ENCODE measurements at places on chromosomes 2 and 18.

GRCh38 chr2:165044505-165045303 lies 89.4 kb upstream of the SLC38A11 start:
- DNase-seq = no peak

DNA sequence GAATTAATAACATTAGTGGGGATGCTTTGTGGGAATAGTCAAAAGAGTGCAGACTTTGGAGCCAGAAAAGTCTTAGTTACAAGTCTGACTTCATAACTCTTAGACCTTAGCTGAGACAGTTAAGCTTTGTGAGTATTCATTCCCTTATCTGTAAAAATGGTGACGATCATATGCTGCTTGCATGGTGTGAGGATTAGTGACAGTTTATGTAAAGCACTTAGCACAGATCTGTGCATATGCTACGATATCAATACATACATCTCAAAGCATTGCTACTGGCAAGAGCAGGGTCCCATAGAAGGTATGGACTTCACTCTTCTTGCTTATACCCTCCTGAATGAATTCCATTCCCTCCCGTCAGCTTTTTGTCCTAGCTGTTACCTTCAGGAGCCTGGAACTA lies 56.7 kb upstream of the LYPD6B start:
- DNase-seq = no peak

- DNase-seq = no peak
Measured at GRCh38 chr2:120415728-120416509, 70.0 kb downstream of the INHBB start.

GRCh38 chr18:45571714-45572113 lies 43.6 kb upstream of the SLC14A2 start:
- no peak for DNase-seq

DNA sequence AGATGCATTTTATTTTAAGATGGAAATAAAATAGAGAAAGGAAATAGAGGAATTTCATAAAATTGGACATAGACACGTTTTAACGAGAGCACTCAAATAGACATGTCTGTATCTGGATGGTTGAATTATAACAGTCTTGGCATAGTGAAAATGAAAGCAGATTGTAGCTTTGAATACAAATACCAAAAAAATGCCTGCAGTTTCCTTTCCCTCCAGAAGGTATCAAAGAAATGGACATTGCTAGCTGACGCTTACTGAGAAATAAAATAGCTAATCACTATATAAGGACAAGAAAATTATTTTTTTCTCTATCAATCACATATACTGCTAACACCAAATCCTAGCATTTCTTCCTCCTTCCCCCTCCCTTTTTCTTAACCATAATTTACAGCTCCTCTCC lies 11.4 kb upstream of the MAPRE2 start:
- DNase-seq = no peak

DNA sequence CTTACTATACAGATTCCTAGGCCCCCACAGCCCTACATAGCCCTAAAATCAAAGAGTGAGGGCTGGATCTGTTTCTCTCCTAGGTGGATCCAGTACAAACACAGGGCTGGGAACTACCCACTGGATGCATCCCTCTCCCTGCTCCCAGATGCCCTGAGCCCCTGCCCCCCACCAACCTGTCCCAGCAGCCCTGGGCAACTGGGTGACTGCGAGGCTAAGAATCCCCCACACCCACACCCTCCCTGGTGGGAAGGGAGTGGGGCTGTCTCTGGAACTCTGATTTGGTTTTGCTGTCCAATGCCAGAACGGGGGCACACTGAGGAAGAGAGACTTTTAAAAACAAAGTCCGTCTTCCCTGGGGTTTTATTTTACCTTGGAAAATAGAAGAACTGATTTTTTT lies 113.1 kb downstream of the SMAD7 start:
- no peak for DNase-seq

DNA sequence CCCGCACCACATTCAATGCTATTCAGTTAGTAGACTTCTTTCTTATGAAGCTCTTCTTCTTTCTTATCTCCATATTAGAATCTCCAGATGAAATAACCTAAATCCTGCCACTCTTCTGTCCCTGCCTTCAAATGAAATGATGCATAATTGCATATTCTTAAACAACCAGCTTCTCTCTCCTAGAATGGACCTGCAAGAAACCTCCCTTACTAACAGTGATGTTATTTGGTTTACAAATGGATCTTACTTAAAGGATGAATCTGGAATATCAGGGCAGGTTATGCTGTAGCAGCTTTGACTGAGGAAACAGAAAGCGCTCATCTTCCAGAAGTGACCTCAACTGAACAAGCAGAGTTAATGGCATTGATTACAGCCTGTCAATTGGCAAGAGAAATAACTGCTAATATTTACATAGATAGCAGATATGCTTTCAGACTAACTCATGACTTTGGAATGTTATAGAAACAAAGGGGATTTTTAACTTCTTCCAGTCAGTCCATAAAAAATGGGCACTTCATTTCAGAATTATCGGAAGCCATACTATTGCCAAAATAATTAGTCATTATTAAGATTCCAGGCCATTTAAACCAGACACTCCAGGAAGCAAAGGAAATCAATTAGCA lies 755.7 kb upstream of the HS6ST1 start:
- DNase-seq = no peak

DNA sequence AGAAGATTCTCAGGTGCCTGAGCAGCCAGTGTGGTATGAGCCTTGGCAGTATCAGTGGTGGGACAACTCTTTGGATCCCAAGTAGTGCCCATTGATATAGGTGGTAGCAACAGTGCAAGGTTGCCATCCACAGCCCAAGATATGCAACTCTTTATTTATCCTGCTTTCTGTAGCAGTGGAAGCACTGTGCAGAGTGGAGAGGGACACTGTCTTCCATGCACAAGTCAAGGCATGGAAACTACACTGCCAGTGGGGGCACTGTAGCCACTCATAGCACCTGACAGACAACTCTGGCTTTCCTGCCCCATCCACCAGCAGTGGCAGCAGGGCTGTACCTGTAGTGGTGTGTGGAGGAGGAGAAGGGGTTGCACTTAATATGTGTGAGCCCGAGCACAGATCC lies 409.6 kb upstream of the TMEFF2 start:
- no peak for DNase-seq

GRCh38 chr2:121409966-121410365 lies 120.7 kb upstream of the RNU4ATAC start:
- no peak for DNase-seq

DNA sequence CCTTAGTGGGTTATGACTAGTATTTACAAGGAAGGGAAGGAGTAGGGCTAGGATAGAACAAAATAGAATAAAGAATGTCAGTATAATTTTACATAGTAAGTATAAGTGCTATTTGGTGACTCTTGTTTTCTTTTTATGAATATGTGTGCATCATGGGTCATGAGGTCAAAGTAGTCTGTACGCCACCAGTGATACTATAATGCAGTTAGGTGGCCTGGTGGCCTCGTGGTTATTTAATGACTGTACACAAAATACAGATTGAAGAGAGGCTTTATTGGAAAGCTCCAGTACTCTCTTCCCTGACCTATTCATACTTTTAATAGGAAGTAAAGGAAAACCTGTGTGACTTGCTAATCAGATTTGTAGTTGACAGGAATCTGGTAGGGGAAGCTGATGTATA lies 27.3 kb downstream of the CAB39 start:
- no peak for DNase-seq

DNA sequence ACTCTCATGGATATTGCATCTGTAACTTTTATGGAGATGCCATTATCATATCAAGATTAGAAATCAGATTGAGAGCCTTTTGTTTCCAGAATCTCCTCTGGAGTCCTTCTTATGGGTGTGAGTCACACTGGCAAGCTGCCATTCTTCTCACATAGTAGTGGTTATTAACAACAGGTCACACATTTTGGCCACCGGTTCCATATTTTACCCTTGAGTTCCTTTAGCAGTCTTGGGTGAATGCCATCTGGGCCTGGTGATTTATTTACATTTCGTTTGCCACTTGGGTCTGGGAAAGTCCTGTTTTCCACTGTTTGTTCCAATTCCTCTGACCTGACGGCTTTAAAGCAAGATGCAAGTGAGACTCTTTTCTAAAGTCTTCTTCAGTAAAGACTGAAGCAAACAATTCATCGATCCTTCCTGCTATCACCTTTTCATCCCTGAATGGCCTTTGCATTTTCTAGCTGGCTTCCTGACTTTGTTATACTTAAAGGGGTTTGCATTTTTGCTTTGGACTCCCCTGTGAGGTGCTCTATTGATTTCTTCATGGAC lies 80.5 kb upstream of the CAVIN2 start:
- no peak for DNase-seq

DNA sequence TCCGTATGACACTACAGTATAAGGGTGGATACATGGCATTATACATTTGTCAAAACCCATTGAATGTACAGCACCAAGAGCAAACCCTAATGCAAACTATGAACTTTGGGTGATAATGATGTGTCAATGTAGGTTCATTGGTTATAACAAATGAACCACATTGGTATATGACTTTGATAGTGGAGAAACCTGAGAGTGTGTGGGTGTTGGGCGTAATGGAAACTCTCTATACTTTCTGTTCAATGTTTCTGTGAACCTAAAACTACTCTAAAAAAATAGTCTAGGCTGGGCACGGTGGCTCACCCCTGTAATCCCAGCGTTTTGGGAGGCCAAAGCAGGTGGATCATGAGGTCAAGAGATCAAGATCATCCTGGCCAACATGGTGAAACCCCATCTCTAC lies 6.5 kb upstream of the ACTG2 start:
- DNase-seq = no peak

- no peak for DNase-seq
Measured at GRCh38 chr18:7590826-7591560, 23.9 kb downstream of the PTPRM start.

GRCh38 chr2:222912117-222912516 lies 51.3 kb downstream of the ACSL3 start:
- no peak for DNase-seq

- no peak for DNase-seq
Measured at GRCh38 chr18:8627540-8627939, 18.3 kb downstream of the RAB12 start.

- no peak for DNase-seq
Measured at GRCh38 chr2:193326296-193326695, 1131.6 kb upstream of the TMEFF2 start.

GRCh38 chr2:231924889-231925275 lies 1.3 kb downstream of the NPPC start:
- no peak for DNase-seq

DNA sequence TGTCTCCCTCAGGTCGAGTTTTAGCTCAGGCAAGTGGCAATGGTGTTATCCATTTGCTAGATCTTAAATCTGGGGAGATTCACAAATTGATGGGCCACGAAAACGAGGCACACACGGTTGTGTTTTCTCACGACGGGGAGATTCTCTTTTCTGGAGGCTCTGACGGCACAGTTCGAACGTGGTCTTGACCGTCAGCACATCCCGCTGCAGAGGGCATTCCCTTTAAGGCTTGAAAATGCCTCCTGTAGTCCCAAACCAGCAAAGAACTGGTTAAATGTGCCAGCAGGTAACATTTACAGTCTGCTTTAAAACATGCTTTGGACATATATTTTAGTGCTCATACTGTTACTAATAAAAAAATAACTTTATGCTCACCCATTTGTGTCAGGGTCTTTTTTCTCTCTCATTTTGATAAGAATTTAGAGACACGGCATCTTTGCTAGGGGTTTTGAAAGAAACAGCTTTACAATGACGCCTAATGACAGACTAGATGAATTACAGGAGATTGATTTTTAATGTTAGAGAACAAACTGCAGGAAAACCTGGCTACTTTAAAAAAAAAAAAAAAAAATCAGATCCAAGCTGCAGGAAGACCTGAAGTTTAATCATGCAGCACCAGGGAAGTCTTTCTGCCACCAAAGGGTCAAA lies 602 bp upstream of the VWC2L start:
- no peak for DNase-seq

GRCh38 chr2:154696810-154697417 lies 1.6 kb upstream of the KCNJ3 start:
- DNase-seq = no peak
